Right renal pelvis (tissue), 4 donors: ENCODE measurements at places on chromosomes 11 and 22. TPM values are rescaled to one million over a fixed set of nuclear protein-coding genes. Genes with fewer than 3 reads are reported as not detected.

- no peak for DNase-seq
These were observed 8.4 kb downstream of the TP53I11 start for GRCh38 chr11:44942029-44942955.

The MYRF gene
- 23.2 TPM for polyA plus RNA-seq

DNA sequence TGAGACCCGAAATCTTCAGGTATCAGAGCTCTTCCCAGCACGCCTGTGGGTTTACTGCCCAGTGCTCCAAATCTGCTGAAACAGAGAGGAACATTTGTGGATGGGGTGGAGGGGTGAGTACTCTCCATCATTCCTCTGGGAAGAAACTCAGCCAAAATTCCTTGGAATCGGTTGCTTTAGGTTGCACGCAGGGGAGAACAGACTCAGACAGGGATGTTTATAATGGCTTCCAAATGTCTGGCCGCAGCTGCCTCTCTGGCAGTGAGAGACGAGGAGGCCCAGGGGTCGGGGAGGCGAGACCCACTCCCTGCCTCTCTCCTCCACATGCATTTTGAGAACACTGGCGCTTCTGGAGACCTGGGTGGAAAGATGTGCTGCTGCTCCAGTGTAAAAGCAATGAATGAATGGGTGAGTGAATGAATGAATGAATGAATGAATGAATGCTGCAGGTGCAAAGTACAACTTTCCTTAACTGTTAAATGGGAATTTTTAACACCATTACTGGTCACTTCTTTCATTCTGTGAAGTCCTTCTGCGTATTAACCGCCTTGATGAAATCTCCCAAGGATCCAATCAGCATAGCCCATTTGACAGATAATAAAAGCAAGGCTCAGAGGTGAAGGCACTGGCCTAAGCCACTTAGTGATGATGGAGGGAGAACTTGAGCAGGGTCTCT lies 437.4 kb downstream of the MIAT start:
- no peak for DNase-seq

DNA sequence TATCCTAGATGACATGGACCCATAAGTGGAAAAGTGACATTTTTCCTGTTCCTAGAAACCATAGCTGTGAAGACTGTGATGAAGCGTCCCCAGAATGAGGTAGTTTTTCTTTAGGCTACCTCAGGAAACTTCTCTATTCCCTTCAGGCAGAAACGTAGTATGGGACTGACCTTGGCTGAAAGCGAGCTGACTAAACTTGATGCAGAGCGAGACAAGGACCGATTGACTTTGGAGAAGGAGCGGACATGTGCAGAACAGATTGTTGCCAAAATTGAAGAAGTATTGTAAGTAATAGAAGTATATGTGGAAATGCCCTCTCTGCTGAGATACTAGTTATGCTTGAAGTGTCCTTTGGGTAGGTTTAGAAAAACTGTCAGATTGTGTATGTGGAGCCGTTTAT lies 64.7 kb upstream of the GRIK4 start:
- DNase-seq = no peak

GRCh38 chr11:10201343-10201742 lies 92.7 kb downstream of the SBF2 start:
- no peak for DNase-seq

DNA sequence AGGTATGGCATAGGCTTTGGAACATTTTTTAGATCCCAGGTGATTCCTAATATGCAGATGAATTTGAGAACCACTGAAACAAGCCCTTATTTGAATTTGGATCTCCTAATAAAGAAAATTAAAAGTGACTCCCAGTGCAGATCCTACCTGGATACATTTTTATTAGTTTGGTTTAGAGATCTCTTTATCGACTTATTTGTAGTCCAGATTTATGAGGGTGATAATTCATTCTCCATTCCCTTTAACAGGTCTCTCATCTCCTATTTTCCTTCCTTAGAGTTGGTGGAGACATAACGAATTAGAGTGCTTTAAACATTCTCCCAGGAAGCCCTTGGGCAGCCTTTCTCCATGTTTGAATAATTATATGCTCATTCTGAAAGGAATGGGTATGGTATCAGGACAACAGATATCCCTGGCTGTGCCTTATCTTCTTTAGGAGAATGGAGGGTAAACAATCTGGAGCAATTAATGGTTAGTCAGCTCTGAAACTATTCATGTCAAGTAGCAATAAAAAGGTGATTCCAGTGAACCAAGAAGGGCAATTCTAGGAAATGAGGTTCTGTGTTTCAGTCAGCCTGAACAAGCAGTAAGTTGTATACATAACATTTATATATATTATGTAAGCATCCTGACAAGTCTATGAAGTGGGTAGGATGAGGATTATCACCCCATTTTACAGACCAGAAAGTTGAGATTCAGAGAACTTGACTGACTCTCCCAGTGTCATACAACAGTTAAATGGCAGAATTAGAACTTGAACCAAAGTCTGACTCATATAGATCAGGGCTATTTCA lies 53.9 kb upstream of the RCE1 start:
- DNase-seq = peak; percentile 5

The YAP1 gene
- polyA plus RNA-seq = 176 TPM

The NLRP14 gene
- 0.69 TPM for polyA plus RNA-seq

The LINC01488 gene
- not detected for polyA plus RNA-seq

- DNase-seq = no peak
These were observed 11.6 kb downstream of the MRGPRF start for GRCh38 chr11:69001243-69002081.

The HIC2 gene
- 9.8 TPM for polyA plus RNA-seq

- DNase-seq = no peak
These were observed 350.7 kb downstream of the LARGE1 start for GRCh38 chr22:33569559-33569958.

The NXPE2 gene
- polyA plus RNA-seq = 0.40 TPM

GRCh38 chr22:46687048-46687444 lies 51.0 kb downstream of the CERK start:
- DNase-seq = no peak

- no peak for DNase-seq
These were observed 89.2 kb downstream of the MORC2 start for GRCh38 chr22:30879415-30879797.

- DNase-seq = no peak
These were observed 5.2 kb upstream of the SLC15A3 start for GRCh38 chr11:60957188-60957587.

GRCh38 chr11:101176381-101176780 lies 46.8 kb upstream of the PGR start:
- DNase-seq = no peak

DNA sequence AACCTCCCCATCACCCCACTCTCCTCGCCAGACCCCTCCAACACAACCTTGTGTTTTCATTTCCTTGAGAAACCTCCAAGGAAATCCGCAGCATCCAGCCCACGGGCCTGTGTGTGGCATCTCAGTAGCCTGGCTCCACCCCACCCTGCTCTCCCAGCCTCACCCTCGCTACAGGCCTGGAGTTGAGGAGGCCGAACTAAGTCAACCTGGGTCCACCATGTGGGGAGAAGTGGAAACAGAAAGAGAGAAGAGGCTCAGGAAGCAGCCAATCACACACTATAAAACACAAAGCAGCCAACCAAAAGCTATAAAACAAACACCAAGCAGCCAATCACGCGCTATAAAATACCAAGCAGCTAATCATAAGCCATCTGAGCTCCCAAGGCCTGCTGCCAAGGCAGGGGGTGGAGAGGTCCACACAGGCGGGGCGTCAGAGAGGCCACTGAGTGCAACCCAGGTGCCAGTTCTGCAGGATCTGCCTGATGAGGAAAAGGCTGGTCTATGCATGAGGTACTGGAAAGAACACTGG lies 72.0 kb downstream of the MICAL3 start:
- DNase-seq = no peak

The P2RX6 gene
- 1.3 TPM for polyA plus RNA-seq

DNA sequence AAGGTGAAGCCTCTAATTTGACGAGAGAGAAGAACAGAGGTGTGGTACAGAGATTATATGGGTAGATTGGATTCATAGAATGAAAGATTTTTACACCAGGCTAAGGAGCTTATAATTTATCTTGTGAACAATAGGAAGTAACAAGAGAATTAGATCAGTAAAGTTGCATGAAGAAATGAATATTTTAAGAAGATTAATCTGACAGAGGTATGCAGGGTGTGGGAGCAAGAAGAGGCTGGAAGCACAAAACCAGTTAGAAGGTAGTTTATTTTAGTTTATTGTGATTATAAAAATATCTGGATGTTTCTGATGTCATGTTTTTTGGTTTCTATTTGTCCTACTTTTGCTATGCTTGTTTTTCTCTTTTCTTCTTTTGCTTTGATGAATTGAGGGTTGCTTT lies 15.7 kb downstream of the SLC5A12 start:
- DNase-seq = no peak

DNA sequence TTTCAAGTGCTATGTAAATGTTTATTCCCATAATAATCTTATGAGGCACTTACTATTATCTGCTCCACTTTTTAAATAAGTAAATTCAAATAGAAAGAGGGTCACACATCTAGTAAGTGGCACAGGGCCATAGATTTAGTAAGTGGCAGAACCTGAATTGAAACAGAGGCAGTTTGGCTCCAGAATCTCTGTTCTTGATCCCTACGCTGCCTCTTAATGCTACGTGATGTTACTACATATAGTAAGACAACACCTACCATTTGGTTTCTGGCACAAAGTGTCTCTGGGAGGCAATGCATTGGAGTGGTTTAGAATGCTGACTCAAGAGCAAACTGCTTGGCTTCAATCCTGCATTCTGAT lies 1018.3 kb downstream of the DLG2 start:
- DNase-seq = no peak

The POU2AF2 gene
- polyA plus RNA-seq = not detected

- no peak for DNase-seq
These were observed 120.4 kb downstream of the CCDC34 start for GRCh38 chr11:27242591-27242990.

DNA sequence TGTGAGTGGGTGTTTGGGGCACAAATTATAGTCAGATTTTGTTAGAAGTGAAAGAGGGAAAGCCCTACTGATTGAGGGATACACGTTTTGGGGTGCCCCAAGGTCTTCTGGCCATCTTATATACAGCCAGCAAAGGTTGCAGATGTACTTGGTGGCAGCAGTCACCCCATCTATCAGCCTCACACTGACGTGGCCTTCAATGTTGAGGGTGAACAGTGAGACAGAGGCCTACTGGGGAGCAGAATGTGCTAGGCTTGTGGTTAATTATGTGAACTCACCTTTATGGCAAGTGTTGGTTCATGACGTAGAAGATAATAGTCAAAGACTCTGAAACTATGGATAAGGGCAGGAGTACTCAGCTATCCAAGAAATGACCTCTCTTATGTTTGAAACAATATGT lies 121.2 kb downstream of the TRIM44 start:
- no peak for DNase-seq

GRCh38 chr22:46178755-46179505 lies 28.6 kb downstream of the PPARA start:
- no peak for DNase-seq

DNA sequence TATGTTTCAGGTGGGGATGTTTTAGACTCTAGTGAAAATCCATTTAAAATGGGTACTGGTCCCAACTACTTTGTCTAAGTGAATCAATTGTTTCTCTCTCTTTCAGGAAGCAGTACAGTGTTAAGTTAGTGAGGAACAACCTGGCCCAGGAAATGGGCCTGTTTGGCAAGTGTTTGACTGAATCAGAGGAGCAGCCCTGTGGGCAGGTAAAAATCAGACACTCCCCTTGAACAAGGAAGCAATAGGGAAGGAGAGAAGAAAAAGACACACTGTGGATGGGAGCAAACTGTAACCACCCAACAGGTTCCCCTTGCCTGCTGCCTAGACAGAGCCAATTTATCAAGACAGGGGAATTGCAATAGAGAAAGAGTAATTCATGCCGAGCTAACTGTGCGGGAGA lies 245.7 kb downstream of the C11orf87 start:
- no peak for DNase-seq

DNA sequence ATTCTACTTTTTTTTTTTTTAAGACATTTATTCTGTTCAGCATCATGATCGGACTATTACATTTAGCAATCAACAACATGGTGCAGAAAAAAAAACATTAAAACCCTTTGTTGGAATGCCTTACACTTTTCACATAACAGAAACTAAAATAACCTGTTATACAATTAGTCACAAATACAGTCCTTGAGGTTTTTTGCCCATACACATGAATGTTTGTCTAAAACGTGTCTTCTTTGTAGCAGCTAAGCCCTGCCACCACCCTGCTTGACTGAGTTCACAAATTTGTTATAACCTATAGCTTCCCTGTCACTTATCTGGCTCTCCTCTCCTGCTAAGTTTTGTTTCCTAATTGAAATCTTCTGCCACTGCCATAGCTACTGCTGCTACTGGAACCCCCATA lies 75.4 kb upstream of the ARHGAP20 start:
- DNase-seq = no peak

DNA sequence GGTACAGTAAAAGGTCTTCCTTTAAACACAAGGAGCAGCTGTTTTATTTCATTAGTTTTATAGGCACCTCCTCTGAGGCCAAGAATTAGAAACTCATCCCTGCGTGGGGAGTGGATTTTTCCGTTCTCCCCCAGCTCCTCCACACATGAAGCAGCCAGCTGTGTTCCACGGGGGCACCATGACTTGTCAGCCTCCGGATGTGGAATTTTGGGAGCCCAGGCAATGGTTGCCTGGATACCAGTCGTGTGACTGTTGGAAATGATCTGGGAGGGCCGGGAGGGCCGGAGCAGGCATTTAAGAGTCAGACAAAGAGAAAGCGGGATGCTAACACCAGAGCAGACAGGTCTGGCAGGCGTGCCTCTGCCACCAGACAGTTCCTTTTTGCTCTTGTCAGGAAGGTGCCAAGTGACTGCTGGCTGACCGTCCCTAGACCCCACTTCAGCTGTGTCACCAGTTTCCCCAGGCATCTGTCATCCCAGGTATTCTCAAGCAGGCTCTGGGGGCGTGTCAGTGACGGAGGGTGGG lies 15.9 kb upstream of the CDC42EP2 start:
- DNase-seq = no peak

The JAML gene
- polyA plus RNA-seq = 1.7 TPM

DNA sequence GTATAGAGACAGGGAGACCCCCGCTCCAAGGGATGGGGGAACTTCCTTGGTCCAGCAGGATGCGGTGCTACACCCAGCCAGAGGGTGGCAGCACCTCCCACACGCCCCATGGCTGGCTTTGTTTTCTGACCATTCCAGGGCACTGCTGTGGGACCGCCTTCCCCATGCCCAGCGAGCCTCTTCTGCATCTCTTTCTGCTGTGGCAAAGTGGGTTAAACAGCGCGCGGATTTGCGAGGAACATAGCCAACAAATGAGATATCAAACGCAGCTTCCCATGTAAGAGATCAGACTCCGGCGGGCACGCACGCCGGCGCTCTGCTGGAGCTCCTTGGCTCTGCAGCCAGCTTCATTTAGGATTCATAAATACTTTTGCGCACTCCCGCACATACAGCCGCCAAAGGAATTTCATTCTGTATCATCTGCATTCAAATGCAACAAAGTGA lies 485.8 kb upstream of the CADM1 start:
- DNase-seq = no peak

GRCh38 chr11:104161751-104162450 lies 2.0 kb downstream of the PDGFD start:
- DNase-seq = no peak

The STARD10 gene
- 72.0 TPM for polyA plus RNA-seq

GRCh38 chr11:126748100-126748791 lies 252.3 kb downstream of the KIRREL3 start:
- DNase-seq = no peak
